ENCODE measurements at places on chromosomes 12 and 14.

DNA sequence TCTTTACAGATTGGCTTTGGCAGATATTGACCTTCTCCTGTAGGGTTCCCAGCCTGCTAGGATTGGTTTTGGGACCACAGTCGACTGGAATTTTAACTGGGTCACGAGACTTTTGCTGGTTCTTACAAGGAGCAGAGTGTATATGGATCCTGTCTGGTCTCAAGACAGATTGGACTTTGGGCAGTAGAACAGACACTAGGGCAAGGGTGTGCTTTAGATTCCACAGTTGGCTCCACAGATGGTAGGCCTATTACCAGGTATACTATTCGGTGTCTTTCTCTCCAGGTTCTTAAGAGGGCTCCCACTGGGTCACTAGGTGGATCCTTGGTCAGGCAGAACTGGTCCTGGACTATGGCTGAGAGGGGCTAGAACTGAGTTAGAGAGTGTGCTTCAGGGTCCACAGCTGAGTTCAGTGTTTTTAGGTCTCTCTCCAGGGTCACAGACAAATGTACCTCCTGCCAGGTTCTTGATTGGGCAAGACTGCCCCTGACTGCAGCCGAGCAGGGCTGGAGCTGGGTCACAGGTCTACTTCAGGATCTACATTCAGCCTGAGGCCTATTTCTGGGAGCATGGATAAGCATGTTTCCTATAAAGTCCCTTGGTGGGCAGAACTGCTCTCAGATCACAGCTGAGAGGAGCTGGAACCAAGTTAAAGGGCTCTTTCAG lies 460.2 kb downstream of the TMEM117 start:
- no peak for DNase-seq

DNA sequence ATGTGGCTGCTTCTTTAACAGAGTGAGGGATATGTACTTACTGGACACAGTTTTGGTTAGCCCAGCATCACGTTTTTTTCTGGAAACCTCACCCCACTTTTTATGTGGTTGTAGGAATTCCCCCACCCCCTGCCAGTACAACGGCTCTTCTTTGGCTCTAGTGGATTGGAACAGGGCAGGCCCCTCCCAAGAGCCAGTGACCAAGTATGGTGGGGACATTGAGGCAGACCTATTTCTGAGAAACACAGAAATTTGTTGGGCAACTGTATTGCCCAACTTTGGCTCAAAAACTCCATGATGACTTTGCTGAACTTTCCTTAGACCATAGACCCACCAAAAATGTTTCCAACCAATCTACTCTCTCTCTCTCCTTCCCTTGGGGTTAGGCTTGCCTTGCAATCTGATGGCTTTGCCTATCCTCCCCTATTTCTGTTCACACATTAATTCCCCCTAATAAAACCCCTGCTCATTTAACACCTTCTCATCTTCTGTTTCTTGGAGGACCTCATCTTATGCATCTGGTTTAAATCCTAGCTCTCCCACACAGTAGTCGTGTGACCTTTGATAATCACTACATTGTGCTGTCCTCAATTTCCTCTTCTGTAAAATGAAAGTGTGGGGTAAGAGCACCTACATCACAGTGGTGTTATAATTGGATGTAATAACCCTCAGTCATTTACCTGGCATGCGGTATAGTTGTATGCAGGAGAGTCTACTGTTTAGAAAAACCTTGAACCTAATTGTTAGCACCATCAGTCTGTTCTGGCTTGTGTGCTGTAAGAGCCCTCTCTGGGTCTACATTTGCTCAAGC lies 71.7 kb downstream of the IGF1 start:
- no peak for DNase-seq

DNA sequence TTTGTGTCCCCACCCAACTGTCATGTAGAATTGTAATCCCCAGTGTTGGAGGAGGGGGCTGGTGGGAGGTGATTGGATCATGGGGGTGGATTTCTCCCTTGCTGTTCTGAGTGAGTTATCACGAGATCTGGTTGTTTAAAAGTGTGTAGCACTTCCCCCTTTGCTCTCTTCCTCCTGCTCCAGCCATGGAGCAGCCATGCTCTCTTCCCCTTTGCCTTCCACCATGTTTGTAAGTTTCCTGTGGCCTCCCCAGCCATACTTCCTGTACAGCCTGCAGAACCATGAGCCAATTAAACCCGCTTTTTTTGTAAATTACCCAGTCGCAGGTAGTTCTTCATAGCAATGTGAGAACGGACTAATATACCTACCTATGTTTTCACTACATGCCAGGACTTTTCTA lies 2.6 kb upstream of the POC1B start:
- DNase-seq: no peak

DNA sequence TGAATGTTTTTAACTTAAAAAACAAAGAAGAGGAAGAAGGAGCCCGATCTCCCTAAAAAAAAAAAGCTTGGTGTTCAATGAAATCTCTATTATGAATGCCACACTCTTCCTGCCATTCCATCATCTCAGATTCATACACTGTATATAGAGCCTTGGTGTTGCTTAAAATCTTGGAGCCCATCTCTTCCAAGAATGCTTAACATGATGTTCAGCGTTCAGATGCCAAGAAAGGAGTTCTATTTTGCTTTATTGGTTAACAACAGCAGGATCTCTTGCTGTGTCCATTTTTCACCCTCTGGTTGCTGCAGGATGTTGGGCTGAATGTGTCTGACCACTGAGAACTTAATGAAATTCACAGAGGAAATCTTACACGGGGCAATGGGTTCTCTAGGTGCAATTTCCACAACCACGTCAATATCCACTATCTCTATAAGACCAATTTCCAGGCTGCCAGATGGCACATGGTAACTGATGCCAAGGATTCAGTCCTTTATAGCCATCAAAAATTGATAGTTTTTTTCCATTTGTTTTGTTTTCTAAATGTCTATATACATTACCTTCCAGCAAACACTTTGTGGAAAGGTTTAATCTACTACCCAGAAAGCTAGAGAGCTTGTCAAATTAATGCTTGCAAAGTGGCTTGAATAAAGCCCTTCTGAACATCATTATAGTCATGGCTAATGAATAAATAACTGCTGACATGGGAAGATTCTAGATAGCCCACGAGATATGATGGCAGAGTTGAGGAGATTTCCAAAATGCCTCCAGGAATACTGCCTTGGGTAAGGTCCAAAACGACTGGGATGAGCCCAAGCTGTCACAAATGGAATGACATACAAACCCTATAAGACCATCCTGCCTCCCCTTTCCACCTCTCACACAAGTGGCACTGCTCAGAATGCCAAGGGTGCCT lies 26.5 kb downstream of the RERG start:
- DNase-seq: no peak

DNA sequence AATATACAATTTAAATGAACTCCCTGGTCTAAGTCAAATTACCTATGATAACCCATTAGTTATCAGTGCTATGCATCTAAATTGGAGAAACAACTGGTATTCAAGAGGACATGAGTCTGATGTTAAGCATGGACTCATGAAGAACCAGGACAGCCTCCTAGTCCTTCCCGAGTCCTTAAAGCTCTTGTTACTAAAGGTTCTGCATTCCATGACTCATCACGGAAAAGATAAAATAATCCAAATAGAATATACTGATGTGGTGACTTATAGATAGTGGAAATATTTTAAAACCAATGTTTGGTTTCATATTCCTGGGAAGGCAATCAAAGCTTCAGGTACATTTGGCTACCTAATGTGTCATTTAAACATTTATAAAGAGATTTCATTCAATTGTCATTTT lies 117.2 kb upstream of the PMCH start:
- DNase-seq: no peak

- DNase-seq: peak; percentile 2
These were observed 946 bp downstream of the RNU4-2 start for GRCh38 chr12:120290609-120291305.

DNA sequence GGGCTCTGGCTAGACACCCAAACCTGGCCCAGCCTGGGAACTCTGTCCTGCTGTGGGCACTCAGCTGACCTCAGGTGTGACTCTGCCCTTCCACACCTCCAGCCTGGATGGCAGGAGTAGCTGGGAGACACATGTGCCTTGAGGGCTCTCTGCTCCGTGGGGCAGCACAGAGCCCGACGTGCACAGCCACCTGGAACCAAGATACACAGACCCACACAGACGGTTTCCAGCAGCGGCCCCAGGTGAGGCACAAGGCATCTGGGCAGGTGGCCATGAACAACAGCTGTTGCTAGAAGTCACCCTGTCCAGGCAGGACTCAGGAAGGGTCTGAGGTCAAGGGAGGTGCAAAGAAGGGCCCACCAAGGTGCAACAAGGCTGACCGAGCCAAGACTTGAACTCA lies 5.9 kb downstream of the DEGS2 start:
- DNase-seq: no peak

DNA sequence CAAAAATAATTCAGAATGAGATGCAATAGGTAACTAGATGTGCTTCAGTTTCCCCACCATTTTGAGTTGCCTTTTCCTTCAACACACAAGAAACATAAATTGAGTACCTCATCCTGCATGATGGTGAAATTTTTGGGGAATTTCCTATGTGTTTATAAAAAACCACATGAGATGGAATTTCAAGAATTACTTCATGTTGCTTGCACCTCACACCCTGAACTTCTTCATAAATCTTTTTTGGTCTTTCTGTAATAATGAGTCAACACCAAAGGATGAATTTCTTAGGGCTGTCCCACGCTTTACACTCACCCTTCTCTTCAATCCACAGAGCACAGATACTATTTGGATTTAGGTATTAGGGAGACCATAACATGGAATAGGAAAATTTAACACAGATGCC lies 22.6 kb upstream of the LUM start:
- peak; percentile 88 for DNase-seq

- peak; percentile 87 for DNase-seq
These were observed 119.8 kb downstream of the KICS2 start for GRCh38 chr12:64102339-64102738.

DNA sequence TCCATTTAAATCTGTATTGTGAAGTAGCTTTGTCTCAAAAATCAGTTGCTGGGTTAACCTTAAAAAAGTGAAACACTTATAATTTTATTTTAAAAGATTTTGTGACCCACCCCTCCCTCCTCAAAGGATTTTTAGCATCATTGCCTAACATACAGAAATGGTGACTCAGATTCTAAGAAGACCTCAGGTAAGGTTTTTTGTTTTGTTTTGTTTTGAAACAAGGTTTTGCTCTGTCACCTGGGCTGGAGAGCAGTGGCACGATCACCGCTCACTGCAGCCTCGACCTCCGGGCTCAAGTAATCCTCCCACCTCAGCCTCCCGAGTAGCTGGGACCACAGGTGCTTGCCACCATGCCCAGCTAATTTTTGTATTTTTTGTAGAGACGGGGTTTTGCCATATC lies 74.2 kb downstream of the GNS start:
- no peak for DNase-seq

- DNase-seq: peak; percentile 46
These were observed 87.3 kb upstream of the LRIG3 start for GRCh38 chr12:59007620-59008019.

GRCh38 chr14:34633742-34634141 lies 3.8 kb upstream of the SNX6 start:
- no peak for DNase-seq

DNA sequence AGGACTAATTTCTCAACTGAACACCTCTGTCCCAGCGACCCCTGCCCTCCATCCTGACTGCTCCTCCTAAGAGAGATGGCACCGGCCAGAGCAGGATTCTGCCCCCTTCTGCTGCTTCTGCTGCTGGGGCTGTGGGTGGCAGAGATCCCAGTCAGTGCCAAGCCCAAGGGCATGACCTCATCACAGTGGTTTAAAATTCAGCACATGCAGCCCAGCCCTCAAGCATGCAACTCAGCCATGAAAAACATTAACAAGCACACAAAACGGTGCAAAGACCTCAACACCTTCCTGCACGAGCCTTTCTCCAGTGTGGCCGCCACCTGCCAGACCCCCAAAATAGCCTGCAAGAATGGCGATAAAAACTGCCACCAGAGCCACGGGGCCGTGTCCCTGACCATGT lies 756 bp downstream of the RNASE7 start:
- no peak for DNase-seq

GRCh38 chr14:96602186-96602585 lies 100.0 kb downstream of the PAPOLA start:
- DNase-seq: no peak

DNA sequence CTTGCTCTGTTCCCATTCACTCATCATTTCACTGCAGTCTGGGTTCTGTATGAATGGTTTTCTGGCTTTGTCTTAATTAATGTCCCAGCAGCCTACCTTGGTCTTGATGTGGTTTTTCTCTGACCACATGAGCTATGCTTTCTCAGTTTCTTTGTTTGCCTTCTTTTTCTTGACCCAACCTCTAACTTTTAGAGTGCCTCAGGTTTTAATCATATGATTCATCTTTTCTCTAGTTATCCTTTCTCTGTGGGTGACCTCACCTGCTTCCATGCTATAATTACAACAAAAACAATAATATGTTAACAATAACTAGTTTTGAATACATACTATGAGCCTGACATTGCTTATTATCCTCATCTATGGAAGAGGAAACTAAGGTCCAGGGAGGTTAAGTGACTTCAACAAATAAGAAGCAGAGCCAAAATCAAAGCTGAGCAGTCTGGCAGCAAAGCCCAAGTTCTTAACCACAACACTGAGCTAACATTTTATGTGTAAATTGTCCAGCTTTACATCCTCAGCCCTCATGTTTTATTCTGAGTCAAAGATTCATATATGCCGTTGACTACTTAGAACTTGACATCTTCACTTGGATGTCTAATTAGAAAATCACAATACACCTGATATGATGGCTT lies 4.7 kb upstream of the EPYC start:
- peak; percentile 14 for DNase-seq

DNA sequence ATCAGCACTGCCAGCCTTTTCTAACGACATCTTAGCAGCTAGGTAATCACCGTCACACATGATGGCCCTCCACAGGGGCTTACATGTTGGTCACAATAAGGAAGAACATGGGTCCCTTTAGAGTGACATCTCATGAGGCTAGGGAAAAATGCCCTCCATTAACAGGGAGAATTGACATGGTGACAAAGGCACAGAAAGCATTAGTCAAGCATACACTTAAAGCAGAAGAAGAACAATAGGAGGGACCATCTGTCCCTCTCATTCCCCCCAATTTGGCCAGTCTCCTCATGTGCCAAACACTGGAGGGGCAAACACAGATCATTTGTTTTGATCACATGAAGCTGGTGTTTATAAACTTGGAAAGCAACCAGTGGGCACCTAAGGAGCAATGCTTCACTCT lies 78.0 kb downstream of the GRIP1 start:
- DNase-seq: no peak

GRCh38 chr12:69108037-69108436 lies 131.3 kb upstream of the CPSF6 start:
- peak; percentile 8 for DNase-seq

GRCh38 chr12:105961821-105962671 lies 176.7 kb downstream of the NUAK1 start:
- DNase-seq: no peak

- DNase-seq: no peak
These were observed 160.7 kb downstream of the PHLDA1 start for GRCh38 chr12:75870878-75871277.

GRCh38 chr12:30969006-30969405 lies 42.5 kb downstream of the TSPAN11 start:
- no peak for DNase-seq
